ENCODE measurements at places on chromosomes 13 and 19.

GRCh38 chr13:24119626-24120508, 40.7 kb upstream of the SPATA13 start:
- no peak for DNase-seq

GRCh38 chr19:19010551-19010950, 22.8 kb downstream of the SUGP2 start:
- no peak for DNase-seq

- no peak for DNase-seq
These were observed 44.8 kb upstream of the LPAR6 start for GRCh38 chr13:48457578-48458242.

DNA sequence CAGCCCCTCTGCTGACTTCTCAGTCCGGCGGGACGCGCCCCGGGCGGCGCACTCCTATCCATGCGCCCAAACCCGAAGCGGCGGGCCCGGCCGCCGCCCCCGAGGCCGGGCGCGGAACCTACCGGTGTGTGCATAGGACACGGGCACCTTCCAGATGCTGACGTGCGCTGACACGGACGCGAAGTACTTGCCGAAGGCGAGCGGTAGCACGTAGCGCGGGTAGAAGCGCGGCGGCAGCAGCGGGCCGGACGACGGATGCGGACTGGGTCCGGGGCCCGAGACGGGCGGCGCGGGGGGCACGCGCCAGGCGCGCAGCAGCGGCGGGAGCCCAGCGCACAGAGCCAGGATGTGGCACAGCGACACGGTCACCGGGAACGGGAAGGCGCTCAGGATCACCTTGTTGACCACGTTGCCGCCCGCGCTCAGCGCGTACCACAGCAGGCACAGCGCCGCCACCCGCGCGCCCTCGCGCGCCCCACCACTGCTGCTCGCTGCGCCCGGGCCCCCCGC, 338 bp downstream of the SLC35E1 start:
- DNase-seq: no peak

- no peak for DNase-seq
These were observed 13.4 kb upstream of the RSPH6A start for GRCh38 chr19:45828523-45828922.

DNA sequence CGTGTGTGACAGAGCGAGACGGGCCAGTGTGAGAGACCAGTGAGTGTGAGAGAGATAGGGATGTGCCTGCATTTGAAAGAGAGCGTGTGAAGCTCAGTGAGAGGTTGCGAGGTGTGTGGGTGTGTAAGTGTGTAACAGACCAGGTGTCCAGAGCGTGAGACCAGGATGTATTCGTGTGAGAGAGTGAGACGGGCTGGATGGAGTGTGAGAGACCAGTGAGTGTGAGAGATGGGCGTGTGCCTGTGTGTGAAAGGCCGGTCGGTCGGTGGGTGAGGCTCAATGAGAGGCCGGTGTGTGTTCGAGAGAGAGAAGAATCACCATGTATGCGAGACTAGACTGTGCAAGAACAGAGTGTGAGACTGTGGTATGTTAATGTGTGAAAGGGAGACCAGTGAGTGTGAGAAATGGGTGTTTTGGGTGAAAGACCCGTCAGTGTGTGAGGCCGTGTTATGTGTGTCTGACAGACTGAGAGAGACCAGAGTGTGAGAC, 679 bp downstream of the ZNF471 start:
- no peak for DNase-seq

Data from NCI-H1417 treated with DMSO at 0.1 percent for 48 hours (cell line).